ENCODE measurements at places on chromosomes 6 and 20.
A peak's percentile ranks its signal among the peaks of the same experiment; 100 is the strongest.

DNA sequence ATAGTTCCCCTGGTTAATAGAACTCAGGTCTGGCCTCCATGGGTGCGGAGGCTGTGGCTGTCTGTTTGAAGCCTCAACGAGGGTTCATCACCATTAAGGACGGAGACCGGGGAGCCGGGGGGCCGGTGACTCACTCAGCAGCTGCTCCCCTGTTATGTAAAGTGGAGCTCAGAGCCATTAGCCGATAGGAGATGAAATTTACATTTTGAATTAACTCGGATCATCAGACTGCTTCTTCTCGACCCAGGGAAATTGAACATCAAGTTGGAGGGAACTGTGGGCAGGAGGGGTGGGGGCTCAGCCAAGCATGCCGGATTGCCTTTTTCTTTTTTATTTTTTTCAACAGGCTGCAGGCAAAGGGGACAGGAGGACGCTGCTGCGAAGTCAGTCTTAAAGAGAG lies 12.3 kb downstream of the PCK1 start:
- no peak for DNase-seq

DNA sequence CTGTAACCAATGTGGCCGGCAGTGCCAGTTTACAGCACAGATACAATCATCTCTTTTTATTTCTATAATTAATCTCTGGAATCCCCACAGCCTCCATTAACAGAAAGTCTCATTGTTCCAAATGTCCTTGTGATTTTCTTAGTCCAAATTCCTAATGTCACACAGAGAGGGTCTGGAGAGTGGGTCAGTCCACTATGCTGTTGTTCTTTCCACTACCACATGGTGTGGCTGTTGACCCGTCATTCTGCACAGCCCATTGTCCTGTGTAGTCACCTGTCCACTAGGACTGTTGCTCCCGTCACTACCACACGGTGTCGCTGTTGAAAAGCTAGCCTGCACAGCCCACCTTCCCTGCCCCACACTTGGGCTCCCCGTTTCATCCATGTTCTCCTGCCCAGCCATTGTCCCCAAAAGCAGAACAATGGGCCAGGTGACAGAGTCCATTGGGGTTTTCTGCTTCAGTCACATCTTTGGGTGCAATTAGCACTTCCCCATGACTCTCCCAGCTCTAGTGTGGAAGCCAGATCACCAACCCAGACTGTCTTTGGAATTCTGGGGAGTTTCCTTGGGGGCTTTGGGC lies 8.6 kb upstream of the LBP start:
- peak; percentile 85 for DNase-seq

- no peak for DNase-seq
Observed at GRCh38 chr6:20542927-20543602, 8.8 kb downstream of the CDKAL1 start.

DNA sequence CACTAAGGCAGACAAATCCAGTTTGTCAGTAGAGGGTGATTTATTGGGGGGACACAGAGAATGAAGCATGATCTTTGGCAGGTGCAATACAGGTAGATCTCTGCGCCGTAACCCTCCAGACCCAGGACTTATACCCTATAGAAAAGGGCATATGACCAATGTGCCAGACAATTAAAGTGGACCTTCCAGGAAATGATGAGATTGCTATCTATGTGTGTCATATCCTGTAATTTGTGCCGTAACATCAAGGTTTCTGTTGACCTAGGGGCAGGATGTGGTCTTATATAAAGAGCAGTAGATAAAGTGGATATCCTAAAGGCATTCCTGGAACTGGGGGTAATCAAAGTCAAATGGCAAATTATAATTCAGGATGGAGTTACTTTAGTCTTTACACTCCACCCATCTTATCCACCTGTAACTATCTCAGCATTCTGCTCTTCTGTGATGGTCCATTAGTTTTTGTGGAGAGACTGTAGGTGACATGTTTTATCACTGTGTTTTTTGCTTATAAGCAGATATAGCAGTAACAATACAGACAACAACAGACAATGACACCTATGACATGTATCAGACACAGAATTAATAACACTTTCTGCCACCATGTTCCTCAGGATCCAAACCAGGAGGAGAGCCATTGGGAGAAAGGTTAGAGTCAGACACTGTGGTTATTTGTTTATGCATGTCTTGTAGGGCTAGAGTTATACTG lies 43.1 kb upstream of the ZNF337 start:
- DNase-seq = no peak
